ENCODE measurements at places on chromosomes 5 and 9.

DNA sequence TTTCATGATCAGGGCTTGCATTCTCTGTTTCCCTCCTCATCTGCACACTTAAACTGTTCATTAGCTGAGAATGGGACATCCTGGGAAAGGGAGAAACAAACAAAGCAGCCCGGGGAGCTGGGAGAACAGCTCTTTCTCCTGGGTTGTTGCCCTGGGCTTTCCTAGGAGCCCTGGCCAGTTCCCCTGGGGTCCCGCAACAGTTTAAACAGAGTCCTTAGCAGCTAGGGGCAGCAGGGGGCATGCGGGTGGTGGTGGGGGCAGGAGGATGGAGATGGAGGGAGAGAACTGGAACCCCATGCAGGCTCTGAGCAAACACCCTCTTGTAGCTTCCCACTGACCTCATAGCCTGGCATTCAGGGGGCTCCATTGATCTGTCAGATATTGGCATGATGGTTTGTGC is 209.1 kb upstream of the TBCA start:
- no peak overlapping the region for H3K27ac ChIP-seq
- H3K27me3 ChIP-seq = no peaks in the 10 kb centered on the region
- H3K4me3 ChIP-seq = no peak overlapping the region
- no peak for DNase-seq

DNA sequence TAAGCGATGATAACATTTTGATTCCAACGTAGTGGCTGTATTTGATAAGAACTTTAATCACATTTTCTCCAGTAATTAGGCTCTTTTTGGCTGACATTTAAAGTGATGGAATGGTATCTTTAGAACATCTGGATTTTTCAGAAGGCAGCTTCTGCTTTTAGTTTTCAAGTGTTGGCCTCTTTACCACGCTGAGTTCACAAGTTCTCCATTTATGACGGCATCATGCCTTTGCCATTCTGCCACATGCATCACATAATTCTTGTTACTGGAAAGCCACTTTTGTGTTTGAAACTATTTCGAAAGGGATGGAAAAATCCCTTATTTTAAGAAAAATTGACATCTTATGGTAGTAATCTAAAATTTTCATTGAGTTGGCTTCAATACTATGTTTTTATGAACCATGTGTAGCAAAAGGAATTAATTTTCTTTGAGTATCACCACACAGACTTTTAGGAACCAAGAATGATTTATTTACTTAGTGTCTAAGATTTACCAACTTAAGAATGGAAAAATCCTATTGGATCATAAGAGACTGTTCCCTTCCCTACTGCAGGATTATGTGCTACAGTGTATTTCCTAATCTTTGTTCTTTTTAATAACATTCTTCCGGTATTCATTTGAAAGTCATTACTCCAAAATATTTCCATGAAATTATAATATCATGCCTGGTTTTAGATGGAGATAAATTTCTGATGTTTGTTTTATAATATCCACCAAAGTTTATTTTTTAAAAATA is 344.2 kb downstream of the ADGRV1 start:
- H3K4me1 ChIP-seq = no peaks in the 10 kb centered on the region
- H3K4me3 ChIP-seq = no peak overlapping the region
- no peaks in the 10 kb centered on the region for H3K27me3 ChIP-seq
- no peak overlapping the region for H3K27ac ChIP-seq
- H3K36me3 ChIP-seq = no peaks in the 10 kb centered on the region

GRCh38 chr9:86828631-86829030 is 118.7 kb downstream of the GAS1 start:
- H3K36me3 ChIP-seq = no peaks in the 10 kb centered on the region
- DNase-seq = no peak
- no peak overlapping the region for H3K27ac ChIP-seq
- H3K4me3 ChIP-seq = no peak overlapping the region

- no peaks in the 10 kb centered on the region for H3K4me1 ChIP-seq
- H3K27ac ChIP-seq = no peak overlapping the region
- H3K27me3 ChIP-seq = no peaks in the 10 kb centered on the region
- no peaks in the 10 kb centered on the region for H3K36me3 ChIP-seq
- no peak for DNase-seq
Measured at GRCh38 chr9:9483175-9483574, 1129.6 kb downstream of the PTPRD start.

GRCh38 chr5:147732291-147732883 is 50.1 kb downstream of the JAKMIP2 start:
- no peaks in the 10 kb centered on the region for H3K27me3 ChIP-seq
- H3K27ac ChIP-seq = no peak overlapping the region
- H3K4me1 ChIP-seq = peaks cover 3% of the 10 kb centered on the region
- no peaks in the 10 kb centered on the region for H3K36me3 ChIP-seq
- no peak for DNase-seq
- no peak overlapping the region for H3K4me3 ChIP-seq

- DNase-seq = no peak
- H3K4me1 ChIP-seq = no peaks in the 10 kb centered on the region
- no peaks in the 10 kb centered on the region for H3K27me3 ChIP-seq
- H3K36me3 ChIP-seq = no peaks in the 10 kb centered on the region
- H3K27ac ChIP-seq = no peak overlapping the region
Measured at GRCh38 chr9:68925175-68925574, 88.7 kb downstream of the PRKACG start.

DNA sequence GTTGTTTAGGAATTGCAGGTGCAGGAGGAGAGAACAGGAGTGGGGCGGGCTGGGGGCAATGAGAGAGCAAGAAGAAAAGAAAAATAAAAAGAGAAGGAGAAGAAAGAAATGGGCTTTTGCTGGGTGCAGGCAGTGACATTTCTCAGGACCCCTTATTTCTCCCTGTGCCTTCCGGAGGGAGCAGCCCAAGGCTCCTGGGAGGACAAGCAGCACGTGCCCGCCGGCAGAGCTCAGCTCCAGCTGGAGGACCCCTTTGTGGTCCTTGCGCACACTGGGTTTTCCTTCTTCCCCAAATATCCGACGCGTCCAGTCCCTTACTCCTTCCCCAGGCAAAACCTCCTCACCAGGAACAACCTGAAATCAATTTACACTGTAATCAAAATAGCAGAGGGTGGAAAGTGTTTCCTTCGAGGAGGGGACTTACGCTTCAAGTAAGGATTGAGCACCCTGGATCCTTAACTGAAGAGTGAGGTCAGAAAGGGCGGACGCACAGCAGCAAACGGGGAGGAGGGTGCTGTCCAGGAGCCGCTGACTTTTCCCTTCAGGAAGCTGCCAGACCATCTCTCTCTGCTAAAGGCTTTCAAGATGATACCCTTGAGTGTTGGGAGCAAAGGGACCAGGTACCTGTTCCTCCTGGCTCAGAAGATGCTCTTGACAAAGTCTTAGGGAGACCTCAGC is 2.1 kb downstream of the BTNL9 start:
- no peaks in the 10 kb centered on the region for H3K27me3 ChIP-seq
- H3K36me3 ChIP-seq = no peaks in the 10 kb centered on the region
- DNase-seq = no peak
- no peak overlapping the region for H3K27ac ChIP-seq

DNA sequence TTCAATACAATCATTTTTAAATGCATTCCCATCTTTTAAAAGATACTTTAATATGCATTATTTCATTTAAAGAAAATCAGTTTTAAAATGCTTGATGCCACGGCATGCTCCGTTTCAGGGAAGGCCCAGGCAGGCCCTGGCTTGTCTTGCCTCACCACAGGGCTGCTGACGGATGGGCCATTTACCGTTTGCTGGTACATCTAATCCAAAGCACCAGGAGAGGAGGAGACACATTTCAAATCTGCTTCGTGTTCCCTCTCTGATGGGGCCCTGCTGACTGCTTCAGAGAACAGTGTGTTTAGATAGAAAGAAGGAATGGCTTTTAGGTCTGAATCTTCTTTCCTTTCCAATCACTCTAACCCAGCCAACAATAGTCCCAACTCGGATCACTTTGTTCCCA is 185.2 kb downstream of the DCP2 start:
- no peak overlapping the region for H3K4me3 ChIP-seq
- H3K4me1 ChIP-seq = peaks cover 16% of the 10 kb centered on the region
- no peaks in the 10 kb centered on the region for H3K27me3 ChIP-seq
- no peak for DNase-seq
- no peak overlapping the region for H3K27ac ChIP-seq

DNA sequence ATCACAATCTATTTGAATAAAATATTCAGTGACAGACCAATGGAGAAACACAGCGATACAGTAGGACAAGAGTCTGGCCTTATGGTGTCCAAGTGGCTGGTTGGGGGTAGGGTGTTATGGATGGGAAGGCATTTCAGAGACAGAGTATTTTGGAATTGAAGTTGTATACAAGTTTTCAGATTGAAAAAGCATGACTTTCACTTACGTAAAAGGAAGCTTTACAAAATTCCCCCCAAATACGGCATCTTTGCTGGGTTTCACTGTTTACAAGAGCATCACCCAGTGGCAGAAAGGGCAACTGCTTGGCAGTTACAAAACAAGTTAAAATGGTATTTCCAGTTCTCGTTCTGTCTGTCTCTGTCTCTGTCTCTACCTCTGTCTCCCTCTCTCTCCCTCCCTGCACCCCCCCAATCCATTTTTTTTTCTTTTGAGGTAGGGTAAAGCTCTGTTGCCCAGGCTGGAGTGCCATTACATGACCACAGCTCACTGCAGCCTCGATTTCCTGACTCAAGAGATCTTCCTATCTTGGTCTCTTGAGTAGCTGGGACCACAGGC is 86.2 kb downstream of the PTPN3 start:
- DNase-seq = peak; percentile 62
- no peaks in the 10 kb centered on the region for H3K4me1 ChIP-seq
- no peaks in the 10 kb centered on the region for H3K36me3 ChIP-seq
- no peak overlapping the region for H3K4me3 ChIP-seq
- no peak overlapping the region for H3K27ac ChIP-seq
- H3K27me3 ChIP-seq = no peaks in the 10 kb centered on the region

GRCh38 chr5:159765760-159766517 is 150.3 kb upstream of the ADRA1B start:
- no peaks in the 10 kb centered on the region for H3K36me3 ChIP-seq
- H3K4me1 ChIP-seq = no peaks in the 10 kb centered on the region
- no peak overlapping the region for H3K4me3 ChIP-seq
- DNase-seq = no peak
- no peaks in the 10 kb centered on the region for H3K27me3 ChIP-seq

DNA sequence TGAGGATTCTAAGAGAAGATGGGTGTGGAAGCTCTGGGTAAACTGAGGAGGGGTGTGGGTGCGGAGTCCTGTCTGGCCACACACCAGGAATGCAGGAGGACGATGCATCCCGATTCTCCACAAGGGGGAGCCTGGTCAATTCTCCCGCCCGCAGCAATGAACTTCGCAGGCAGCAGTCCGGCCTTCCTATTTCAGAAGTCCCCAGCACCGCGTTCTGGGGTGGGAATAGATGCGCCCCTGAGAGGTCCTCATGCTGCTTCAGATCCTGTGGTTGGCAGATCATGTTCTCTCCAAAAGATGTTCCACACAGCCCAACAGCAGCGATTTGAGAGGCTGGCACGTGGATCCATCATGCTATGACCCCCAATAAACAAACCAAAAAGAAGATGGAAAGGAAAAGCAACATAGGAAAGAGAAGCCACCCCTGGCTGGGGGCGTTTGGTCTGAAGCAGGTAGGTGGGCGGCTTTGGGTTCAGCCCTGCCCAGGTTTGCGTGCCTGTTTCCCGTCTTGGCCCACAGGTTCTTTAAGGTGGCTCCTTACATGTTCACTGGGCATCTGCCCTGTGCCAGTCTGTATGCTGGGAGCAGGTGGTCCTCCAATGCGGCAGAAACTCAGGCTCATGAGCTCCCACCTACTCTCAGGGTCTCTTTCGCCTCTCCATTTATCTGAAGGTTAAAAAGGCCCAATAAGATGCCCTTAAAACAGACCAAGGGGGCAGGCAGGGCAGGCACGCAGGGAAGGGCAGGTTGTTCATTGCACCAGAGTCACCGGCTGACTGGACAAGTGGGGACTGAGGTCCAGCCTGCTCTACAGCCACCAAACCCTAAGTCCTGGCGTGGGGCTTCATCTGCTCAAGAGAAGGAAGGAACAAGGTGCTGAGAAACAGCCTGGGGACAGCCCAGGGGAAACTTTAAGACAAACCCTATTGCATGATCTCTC is 171.6 kb downstream of the PAX5 start:
- H3K4me3 ChIP-seq = no peak overlapping the region
- H3K27ac ChIP-seq = no peak overlapping the region
- H3K4me1 ChIP-seq = peaks cover 10% of the 10 kb centered on the region
- 0 out of 2 replicates have a peak, but pooled peaks cover 5% of the 10 kb centered on the region for H3K36me3 ChIP-seq

GRCh38 chr9:13719981-13720676 is 440.6 kb upstream of the MPDZ start:
- H3K4me1 ChIP-seq = peaks cover 48% of the 10 kb centered on the region
- no peaks in the 10 kb centered on the region for H3K27me3 ChIP-seq
- no peaks in the 10 kb centered on the region for H3K36me3 ChIP-seq
- H3K27ac ChIP-seq = no peak overlapping the region
- DNase-seq = no peak

GRCh38 chr9:18056993-18057369 is 417.0 kb upstream of the ADAMTSL1 start:
- H3K36me3 ChIP-seq = no peaks in the 10 kb centered on the region
- peak; percentile 46 for DNase-seq
- no peaks in the 10 kb centered on the region for H3K27me3 ChIP-seq
- H3K4me3 ChIP-seq = no peak overlapping the region
- peaks cover 8% of the 10 kb centered on the region for H3K4me1 ChIP-seq

- no peaks in the 10 kb centered on the region for H3K27me3 ChIP-seq
- H3K27ac ChIP-seq = peak overlapping the region; percentile 70
- no peaks in the 10 kb centered on the region for H3K36me3 ChIP-seq
- DNase-seq = no peak
Measured at GRCh38 chr5:134437340-134437846, 25.7 kb upstream of the CDKN2AIPNL start.

DNA sequence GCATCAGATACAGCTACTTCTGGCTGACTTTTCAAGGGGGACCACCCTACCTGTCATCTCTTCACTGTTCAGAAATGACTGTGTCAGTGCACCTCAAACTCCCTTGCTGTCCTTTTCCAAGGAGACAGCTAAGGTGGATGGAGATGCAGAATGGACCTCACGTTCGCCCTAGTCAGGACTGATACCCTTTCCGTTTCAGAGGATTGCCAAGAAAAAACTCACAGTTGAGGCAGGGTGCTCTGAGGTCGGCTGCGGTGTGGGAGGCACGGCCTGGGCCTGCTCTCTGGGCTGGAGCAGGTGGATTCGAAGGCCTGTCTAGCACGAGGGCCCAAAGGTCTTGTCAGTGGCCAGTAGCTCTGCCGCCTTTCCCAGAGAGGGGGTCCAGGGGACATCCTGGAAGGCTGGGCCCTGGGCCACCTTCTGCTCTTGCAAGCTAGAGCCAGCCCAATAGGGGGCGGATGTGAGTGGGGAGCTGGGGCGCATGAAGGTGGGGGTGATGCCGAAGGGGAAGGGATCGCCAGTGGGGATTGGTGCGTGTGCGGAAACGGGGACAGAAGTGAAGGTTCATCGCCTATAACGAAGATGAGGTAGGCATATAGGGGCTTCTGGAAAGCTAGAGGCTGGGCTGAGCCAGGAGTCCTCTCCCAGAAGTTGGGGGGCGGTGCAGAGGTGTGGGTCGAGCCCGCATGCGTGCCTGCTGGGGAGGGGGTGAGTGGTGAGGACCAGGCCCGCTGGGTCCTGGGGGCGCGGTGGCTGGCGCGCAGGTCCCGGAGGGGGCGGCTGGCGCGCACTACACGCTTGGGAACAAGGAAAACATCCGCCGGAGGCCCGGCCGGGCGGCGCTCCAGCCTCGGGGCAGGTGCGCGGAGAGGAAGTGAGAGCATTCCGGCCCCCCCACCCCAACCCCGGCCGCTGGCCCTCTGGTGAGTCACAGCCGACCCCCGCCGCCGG is 2.5 kb upstream of the MSMP start:
- peaks cover 7% of the 10 kb centered on the region for H3K36me3 ChIP-seq
- peak overlapping the region; percentile 92 for H3K27ac ChIP-seq
- peak; percentile 94 for DNase-seq
- peak overlapping the region; percentile 87 for H3K4me3 ChIP-seq
- H3K27me3 ChIP-seq = no peaks in the 10 kb centered on the region
